ENCODE measurements at places on chromosomes 13 and 19.

DNA sequence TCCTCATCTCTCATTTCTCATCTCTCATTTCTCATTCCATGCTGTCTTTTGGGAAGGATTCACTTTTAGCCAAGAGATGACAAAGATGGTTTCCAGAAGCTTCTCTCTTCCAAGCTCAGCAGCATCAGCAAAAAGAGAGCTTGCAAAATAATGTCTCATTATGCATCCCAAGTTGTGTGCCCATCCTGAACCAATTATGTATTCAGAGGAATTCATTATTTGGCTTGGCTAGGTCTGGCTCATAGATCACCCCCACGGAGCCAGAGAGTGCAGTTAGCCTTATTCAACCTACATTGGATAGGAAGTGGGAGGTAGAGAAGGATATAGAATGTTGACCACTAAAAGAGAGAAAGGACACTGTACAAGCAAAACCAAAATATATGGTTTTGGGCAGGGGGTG, 5.4 kb upstream of the OLFM2 start:
- no peak for DNase-seq

- DNase-seq = no peak
Observed at GRCh38 chr13:76954538-76954937, 6.2 kb downstream of the ACOD1 start.

DNA sequence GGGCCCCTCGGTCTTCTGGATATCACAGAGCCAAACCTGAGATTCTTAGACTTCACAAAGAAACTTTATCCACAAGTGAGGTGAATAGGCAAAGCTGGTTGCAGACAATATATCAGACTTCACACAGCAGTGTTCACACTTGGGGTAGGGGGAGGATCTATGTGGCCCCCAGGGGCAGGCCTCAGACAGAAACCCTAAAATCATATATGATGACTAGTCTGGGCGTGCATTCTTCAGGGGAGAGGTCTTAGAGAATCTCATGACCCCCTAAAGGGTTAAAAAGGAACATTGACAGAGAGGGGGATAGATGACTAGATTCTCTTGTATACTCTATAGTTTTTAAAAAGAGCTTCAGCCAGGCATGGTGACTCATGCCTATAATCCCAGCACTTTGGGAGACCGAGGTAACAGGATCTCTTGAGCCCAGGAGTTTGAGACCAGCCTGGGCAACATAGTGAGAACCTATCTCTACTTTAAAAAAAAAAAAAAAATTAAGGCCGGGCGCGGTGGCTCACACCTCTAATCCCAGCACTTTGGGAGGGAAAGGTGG, 2.8 kb downstream of the TYROBP start:
- no peak for DNase-seq

DNA sequence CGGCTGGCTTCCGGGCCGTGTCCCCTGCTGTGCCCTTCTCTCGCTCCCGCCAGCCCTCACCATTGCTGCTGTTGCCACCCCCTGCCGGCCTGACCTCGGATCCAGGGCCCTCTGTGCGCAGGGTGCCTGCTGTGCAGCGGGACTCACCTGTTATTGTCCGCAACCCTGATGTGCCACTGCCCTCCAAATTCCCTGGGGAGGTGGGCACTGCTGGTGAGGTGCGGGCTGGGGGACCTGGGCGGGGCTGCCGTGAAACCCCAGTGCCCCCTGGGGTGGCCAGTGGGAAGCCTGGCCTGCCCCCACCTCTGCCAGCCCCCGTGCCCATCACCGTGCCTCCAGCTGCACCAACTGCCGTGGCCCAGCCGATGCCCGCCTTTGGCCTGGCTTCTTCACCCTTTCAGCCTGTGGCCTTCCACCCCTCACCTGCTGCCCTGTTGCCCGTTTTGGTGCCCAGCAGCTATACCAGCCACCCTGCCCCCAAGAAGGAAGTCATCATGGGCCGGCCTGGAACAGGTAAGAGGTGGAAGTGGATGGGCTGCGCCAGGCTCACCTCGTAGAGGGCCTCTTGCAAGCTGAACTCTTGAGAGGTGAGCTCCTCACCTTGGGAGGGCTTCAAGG, 5.1 kb downstream of the CIC start:
- DNase-seq = no peak

DNA sequence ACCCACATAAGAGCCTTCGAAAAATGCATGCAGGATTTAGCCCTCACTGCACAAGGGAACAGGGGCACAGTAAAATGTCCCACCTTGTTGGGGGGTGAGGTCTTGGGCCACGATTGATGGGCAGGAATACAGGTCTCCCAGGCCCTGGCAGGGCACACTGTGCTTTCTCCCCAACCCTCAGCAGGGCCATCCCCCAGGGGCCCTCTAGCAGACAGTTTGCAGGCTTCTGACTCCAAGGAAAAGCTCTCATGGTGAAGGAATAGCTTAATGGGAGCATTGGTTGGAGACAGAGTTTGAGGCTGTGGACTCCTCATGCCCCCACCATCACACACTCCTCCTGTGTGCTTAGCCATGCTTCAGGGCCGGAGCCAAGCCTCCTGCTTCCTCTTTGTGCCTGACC, 484.6 kb downstream of the ZNF536 start:
- DNase-seq = no peak

DNA sequence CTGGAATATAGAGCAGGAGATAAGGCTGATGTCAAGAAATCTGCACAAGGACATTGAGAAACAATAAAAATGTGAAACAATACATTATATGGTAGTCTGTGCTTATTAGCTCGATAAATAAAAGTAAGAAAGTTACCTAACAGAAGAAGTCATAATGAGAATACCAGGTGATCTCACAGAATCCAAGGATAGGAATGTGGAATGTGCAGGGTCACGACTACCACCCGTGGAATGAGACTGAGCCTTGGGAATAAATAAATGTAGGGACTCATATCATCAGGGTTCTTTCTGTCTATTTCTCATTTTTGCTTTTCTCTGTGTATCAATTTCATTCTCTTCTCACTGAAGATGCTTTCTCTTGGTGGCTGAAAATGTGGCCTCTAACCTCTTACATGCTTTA, 26.0 kb upstream of the KBTBD7 start:
- no peak for DNase-seq

- no peak for DNase-seq
Observed at GRCh38 chr19:41694196-41694595, 6.1 kb upstream of the CEACAM7 start.

DNA sequence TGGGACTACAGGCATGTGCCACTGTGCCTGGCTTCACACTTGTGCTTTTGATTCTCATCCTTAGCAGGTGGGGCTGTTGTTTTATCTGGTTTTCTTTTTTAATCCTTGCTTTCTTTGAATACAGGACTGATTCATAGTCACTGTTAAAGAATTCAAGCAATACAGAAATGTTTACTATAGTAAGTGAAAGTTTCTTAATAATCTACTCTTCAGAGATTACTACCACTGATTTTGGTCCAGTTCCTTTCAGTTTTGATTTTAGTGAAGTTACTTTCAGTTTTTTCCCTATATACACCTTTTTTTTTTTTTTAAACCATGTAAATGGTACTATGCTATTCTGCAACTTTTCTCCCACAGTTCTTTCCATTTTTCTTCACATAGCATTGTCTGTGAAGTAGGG, 53.6 kb downstream of the GATAD2A start:
- DNase-seq = no peak

DNA sequence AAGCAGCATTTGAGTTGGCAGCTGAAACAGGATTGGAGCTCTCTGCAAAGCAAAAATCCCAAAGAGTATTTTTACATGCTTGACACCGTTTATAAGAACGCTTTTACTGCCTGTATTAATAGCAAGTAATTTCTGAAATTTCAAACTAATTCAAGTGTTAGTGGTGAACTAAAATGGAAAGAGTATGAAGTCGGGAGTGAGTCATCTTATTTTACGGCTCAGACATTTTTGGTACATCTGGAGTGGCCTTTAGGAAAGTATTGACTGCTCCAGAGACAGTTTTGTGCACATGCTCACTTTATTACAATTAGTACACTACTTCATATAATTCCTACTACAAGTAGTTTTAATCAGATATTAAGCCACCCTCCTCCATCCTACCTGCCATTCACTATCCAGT, 167.4 kb downstream of the SLITRK6 start:
- DNase-seq = no peak

DNA sequence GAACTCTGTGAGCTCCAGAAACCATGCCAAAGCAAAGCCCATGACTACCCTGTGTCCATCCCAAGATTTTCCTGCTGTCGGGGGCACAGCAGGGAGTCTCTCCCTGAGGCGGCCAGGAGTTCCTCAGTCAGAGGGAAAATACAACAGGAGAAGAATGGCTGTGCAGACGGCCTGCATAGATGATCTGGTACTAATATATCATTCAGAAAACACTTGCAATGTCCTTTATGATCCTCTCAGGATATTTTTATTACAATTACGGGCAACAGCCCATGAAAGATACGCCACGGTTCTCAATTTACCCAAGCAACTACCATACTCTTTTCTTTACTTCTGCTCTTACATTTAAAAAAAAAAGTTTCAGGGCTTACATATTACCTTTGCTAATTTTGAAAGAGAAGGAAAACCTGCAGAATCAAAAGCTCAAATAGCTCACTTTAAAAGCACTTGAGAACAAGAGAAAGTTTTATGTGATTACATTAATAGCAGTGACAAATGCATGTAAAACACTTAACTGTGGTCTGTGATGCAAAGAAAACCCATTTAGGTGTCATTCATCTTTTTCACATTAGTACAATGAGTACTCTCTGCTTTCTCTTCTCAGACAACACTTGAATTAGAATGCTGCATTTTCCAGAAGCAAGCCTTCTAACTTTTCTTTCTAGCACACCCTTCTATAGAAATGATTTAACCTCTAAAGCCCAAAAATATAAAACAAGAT, 460.8 kb downstream of the KLF5 start:
- no peak for DNase-seq

DNA sequence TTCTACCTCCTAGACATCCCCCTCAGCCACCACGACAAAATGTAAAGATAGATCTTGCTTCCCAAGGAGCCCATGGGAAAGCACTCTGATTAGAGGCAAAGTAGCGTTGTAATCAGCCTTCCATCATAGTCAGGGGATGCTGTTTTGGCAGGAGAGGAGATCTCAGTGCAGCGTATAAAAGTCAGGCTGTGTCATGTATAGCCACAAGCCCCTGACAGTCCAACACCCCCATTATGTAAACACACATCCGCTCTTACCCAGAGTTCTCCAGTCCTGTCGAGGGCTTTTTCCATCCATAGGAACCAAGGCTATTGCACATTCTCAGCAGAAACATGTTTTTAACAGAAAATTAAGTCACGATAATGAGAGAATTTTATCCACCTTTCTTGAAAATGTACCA, 156.3 kb downstream of the CYSLTR2 start:
- no peak for DNase-seq

- DNase-seq = peak; percentile 9
Observed at GRCh38 chr13:64529874-64530485, 2700.2 kb downstream of the PCDH9 start.

GRCh38 chr19:32291876-32292275, 53.5 kb upstream of the ZNF507 start:
- no peak for DNase-seq

GRCh38 chr19:17281391-17282304, at the start of gene ANKLE1:
Gene ANKLE1 (plus strand): TSS chr19:17281901. CDS start chr19:17281921, 20 bp downstream.
- DNase-seq = no peak

DNA sequence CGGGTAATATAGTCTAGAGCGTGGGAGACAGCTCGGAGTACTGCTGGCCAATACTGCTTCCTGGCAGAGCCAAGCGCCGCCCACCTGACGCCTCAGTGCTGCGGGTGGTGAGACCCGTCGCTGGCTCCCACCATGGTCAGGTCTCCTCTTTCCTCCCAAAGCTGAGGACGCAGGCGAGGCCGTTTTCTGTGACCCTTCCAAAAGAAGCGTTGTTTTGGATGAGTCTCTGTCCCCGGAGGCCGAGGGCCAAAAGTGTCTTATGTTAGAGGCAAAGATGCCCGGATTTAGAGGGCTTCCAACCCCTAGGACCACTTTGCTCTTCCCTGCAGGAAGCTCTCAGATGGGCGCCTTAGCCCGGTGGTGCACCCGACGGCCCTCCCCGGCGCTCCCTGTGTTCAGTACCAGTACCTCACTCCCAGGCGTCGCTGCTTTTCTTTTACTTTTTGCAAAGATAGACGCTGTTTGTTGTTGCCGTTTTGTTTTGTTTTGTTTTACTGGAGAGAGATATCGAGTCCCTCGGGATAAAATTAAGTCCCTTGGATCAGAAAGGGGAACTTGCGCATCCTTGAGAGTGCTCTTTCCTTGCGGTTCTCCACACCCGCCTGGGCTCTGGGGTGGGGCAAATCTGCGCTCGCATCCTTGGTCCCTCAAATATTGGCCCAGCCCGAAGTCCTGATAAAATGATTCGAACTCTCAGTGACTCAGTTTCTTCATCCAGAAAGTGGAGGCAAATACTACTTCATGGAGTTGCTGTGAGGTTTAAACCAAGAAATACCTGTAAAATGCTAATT, 7.0 kb downstream of the PDX1 start:
- DNase-seq = no peak

- DNase-seq = no peak
Observed at GRCh38 chr19:54451997-54452396, 3.0 kb downstream of the LENG8 start.

DNA sequence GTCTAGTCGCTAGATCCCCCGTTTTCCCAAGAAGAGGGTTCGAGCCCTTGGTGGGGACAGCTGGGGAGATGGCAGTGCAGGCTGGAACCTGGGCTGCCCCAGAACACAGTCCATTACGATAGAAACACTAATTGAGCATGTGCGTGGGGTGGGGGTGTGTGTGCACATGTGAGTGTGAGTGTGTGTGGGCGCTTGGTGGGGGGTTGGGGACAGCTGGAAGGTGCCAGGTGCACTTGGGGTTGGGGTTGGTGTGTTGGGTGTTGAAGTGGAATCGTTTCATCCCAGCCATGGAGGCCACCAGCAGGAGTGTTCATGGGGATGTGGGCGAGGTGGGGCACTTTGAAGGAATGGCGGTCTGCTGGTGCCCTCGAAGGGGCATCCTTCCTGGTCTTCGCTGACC, 18.1 kb upstream of the NPAS1 start:
- DNase-seq = no peak

DNA sequence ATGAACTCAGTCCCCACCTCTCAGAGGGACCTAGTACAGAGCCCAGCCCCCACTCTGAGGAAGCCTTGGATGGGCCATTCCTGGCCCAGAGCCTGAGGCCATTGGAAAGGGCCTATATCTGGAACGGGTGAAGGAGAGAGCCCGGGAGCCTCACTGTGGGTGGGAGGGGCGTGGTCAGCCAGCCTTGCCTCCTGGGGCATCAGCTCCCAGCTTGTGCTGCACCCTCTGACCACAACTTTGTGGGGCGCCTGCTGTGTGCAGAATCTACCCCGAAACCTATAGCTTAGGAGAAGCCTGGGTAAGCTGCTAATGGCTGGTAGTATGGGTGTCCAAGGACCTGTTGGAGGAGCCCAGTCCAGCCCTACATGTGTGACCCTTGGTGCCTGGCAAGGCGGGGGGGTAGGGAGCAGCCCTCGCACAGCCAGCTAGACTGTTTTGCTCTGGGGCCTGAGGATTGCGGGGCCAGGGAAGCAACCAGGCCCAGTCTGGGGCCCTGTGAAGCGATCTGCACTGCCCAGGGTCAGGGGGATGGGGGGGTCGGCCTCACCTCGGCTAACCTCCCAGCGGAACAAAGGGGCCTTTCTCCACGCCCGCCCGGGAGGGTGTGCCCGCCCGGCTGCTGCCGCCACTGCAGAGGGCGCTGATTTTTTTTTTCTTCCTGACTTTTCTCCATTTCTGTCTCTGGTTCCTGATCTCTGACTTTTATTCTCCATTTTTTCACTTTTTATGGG, 42.3 kb downstream of the LYL1 start:
- no peak for DNase-seq

GRCh38 chr13:63050287-63050686, 1634.6 kb upstream of the PCDH20 start:
- DNase-seq = no peak
